Bronchus fibroblast of lung (primary cell): ENCODE measurements at places on chromosomes 3 and 15. TPM values are rescaled to one million over a fixed set of nuclear protein-coding genes. Genes with fewer than 3 reads are reported as not detected.

The CHRM5 gene
- not detected in 2 replicates for total RNA-seq

The ALDH1L1 gene
- 0.15 and 0.50 TPM in 2 replicates for total RNA-seq

The DUOXA2 gene
- total RNA-seq: not detected in 2 replicates

The SERP1 gene
- total RNA-seq: 211 and 224 TPM in 2 replicates

The IL5RA gene
- not detected in 2 replicates for total RNA-seq

The CATSPER2 gene
- 0.15 and 0.17 TPM in 2 replicates for total RNA-seq

The BOC gene
- 1.0 TPM in 2 replicates for total RNA-seq

The BMF gene
- 0.17 and 1.6 TPM in 2 replicates for total RNA-seq

The PRSS50 gene
- total RNA-seq: not detected in 2 replicates

The B3GALNT1 gene
- total RNA-seq: 23.2 and 27.1 TPM in 2 replicates

The ADGRG7 gene
- total RNA-seq: not detected in 2 replicates

The TMIE gene
- total RNA-seq: not detected in 2 replicates

The SLC6A20 gene
- not detected in 2 replicates for total RNA-seq

The TOP2B gene
- 43.9 and 63.9 TPM in 2 replicates for total RNA-seq

The ADAMTS7 gene
- 4.3 and 5.0 TPM in 2 replicates for total RNA-seq

The REC114 gene
- not detected in 2 replicates for total RNA-seq

The ZIC1 gene
- under 0.01 TPM in 1 of 2 replicates, not detected in the other for total RNA-seq

The AHSG gene
- not detected in 2 replicates for total RNA-seq

The DHFR2 gene
- total RNA-seq: 1.9 and 2.7 TPM in 2 replicates

The COLQ gene
- 0.15 and 0.17 TPM in 2 replicates for total RNA-seq

The ABI3BP gene
- total RNA-seq: 4.7 and 11.9 TPM in 2 replicates

The GOLGA8S gene
- total RNA-seq: not detected in 2 replicates

The PTX3 gene
- 276 and 277 TPM in 2 replicates for total RNA-seq

The SEMA5B gene
- not detected in 2 replicates for total RNA-seq

The HIGD2B gene
- not detected in 2 replicates for total RNA-seq

The GUCA1C gene
- not detected in 2 replicates for total RNA-seq

The PDCD6IP gene
- total RNA-seq: 74.1 and 116 TPM in 2 replicates

The ATP11B gene
- 21.7 and 26.2 TPM in 2 replicates for total RNA-seq

The XIRP1 gene
- total RNA-seq: not detected in 2 replicates

The XYLB gene
- total RNA-seq: 1.8 and 5.7 TPM in 2 replicates

The C15orf62 gene
- total RNA-seq: not detected in 2 replicates

The BCHE gene
- total RNA-seq: 10.0 and 17.3 TPM in 2 replicates

The SLC22A14 gene
- not detected in 2 replicates for total RNA-seq

The ACY1 gene
- total RNA-seq: 52.2 and 61.7 TPM in 2 replicates

The PYGO1 gene
- 3.0 and 5.9 TPM in 2 replicates for total RNA-seq

The STXBP5L gene
- total RNA-seq: not detected in 2 replicates

The SPINK8 gene
- total RNA-seq: not detected in 2 replicates

The LRRC31 gene
- not detected in 2 replicates for total RNA-seq

The TM4SF18 gene
- under 0.01 TPM in 1 of 2 replicates, not detected in the other for total RNA-seq

The ANKRD63 gene
- total RNA-seq: not detected in 2 replicates

The ATP10A gene
- 1.5 and 1.8 TPM in 2 replicates for total RNA-seq

The MSL2 gene
- total RNA-seq: 6.1 and 11.8 TPM in 2 replicates

The CHST13 gene
- not detected in 2 replicates for total RNA-seq

The TTLL13 gene
- not detected in 2 replicates for total RNA-seq

The SHC4 gene
- total RNA-seq: 0.67 and 0.74 TPM in 2 replicates

The GNB4 gene
- 56.0 and 58.3 TPM in 2 replicates for total RNA-seq

The CCR1 gene
- not detected in 2 replicates for total RNA-seq

The TNNC1 gene
- 0.74 TPM in 1 of 2 replicates, not detected in the other for total RNA-seq

The PRR23E gene
- not detected in 2 replicates for total RNA-seq

The SLC12A8 gene
- 4.8 and 6.2 TPM in 2 replicates for total RNA-seq
